ENCODE measurements at places on chromosomes 1 and 21.

- no peak for DNase-seq
These were observed 32.7 kb downstream of the RIPK4 start for GRCh38 chr21:41733951-41734689.

DNA sequence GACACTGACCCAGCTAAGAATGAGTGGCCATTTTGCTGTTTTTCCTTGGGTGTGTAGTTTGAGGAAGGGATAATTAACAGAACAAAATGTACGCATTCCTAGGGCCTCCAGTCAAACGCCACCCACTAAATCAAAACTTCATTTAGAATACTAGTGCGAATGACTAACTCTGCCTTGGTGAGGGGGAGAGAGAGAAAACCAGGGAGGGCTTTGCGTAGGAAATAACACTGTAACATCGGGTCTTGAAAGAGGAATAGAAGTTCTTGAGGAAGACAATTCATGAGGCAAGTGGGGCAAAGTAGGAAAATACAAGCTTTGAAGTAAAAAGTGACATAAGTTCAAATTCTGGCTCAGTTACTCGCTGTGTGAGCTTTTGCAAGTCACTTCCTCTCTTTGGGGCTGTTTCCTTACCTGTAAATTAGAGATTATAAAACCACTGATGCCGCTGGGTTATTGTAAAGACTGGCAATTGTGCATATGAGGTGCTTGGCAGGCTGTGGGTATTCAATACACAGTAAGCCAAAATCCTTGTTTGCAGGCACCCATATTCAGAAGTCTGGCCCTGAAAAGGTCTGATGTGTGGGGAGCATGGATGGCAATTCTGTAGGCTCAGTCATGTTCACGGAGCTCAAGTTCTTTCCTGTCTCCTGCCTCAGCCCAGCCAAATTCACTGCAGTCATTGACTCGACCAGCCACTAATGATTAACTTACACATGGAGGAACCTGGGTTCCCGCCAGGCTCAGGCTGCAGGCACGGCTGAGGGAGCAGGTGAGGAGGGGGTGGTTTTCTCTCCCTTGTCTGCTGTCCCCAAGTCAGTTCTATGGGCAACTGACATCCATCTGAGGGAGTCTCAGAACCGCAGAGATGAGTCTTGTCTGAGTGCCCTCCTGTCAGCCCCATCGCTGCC is 140.3 kb upstream of the CSF3R start:
- no peak for DNase-seq

DNA sequence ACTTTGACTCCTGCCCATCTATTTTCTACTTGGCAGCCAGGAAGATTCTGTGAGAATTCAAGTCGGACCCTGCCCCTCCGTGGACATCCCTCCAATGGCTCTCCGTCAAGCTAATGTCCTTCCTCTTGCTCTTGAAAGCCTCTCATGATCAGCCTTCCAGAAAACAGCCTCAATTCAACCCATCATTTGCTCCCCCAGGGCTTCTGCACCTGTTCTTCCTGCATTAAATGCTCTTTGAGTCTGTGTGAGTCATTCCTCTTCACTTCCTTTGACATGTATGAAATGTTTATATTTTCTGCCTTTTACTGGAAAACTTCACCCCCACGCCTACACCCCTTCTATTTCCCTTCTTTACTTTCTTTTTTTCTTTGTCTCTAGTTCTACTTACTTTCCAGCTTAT is 734.1 kb upstream of the ZP4 start:
- no peak for DNase-seq

GRCh38 chr1:208165659-208166058 is 78.5 kb downstream of the PLXNA2 start:
- DNase-seq, result no peak

DNA sequence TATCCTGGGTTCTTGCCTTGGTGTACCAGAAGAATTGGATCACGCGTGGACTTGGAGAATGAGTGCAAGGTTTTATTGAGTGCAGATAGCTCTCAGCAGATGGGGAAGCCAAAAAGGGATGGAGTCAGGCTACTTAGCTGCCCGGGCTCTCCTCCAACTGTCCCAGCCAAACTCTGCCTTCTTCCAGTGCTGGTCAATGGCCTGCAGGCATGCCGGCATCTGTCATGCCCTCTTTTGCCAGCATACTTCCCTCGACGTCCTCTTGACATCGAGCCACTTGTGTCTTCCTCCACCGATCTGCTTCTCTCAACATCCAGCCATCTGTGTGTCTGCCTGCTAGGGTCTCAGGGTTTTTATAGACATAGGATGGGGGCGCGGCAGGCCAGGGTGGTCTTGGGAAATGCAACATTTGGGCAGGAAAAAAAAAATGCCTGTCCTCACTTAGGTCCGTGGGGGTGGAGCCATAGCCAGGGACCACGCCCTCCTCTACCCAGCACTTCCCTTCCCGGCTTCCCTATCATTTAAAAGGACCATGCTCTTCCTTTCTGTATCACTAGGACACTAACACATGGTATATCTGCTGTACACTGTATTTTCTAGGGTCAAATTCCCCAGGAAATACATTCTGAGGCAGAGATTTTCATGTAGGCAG is 47.0 kb upstream of the BCAR3 start:
- DNase-seq, result no peak

DNA sequence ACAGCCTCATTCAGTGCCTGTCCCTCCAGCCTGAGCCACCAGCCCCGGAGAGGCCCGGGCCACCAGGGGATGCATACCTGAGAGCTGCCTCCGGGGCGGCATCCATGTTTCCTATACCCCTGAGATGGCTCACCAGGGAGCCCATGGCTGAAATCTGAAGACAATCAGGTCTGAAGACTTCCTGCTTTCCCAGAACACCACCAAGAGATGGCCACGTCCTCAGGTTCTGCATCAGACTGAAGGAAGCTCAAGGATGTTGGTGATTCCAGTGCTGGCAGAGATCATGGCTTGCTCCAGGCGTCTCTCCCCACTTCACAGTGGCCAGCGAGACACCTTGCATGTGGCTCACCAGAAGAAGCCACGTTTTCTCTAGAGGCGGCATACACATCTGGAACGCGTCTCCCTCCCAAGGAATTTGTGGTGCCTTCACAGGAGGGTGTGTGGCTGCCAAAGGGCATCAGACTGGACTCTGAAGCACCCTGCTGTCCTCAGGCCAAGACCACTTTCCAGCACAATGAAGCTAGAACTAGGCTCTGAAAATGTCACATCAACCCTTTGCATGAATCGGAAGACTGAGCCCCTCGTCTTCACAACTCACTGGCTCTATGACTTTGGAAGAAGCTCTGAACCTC is 170.7 kb upstream of the IRF2BP2 start:
- no peak for DNase-seq

GRCh38 chr1:152048416-152049009 is 11.7 kb upstream of the S100A11 start:
- DNase-seq, result no peak

- no peak for DNase-seq
These were observed 31.6 kb downstream of the RGS5 start for GRCh38 chr1:163170975-163171676.

DNA sequence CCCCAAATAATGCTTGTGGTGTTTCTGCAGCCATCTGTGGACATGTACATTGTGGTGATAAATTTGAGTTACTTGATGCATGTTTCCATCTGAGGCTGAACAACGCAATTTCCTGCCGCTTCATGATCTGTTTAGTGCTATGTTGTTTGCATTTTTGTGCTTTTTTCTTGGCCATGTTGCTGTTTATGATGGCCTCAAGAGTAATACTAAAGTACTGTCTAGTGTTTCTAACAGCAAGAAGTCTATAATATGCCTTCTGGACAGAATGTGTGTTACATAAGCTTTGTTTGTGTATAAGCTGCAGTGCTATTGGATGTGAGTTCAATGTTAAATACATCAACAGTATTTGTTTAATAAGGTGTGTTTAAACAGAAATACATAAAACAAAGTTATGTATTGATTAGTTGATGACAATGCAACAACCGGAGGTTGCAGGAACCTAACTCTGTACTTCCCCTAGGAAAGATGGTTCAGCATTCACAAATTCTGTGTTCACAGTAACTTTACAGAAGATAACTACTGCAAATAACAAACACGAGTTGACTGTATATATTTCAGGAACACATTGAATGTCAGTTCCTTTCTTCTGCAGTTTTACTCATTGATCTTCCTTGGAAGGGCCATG is 114.8 kb upstream of the USP24 start:
- DNase-seq, result no peak

- DNase-seq, result no peak
These were observed 5.3 kb upstream of the LCE3D start for GRCh38 chr1:152585586-152585985.

- DNase-seq, result no peak
These were observed 148.9 kb upstream of the RUNX1 start for GRCh38 chr21:35197992-35198431.

GRCh38 chr1:238961790-238962189 is 424.6 kb upstream of the CHRM3 start:
- DNase-seq, result peak; percentile 14

DNA sequence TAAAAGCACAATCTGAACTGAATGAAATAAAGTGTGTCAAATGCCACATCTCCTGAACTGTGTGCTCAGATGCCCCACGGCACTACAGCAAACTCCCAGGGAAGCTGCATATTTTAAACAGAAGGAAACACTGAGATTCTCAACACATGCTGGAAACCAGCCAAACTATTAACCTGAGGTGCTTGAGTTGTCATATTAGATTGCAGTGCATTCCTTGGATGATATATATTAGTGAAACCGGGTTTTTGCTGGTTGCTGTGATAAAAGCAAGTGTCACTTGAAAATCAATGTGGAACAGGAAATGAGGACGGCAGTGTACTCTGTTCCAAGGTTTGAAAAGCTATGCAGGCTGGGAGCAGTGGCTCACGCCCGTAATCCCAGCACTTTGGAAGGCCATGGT is 8.7 kb downstream of the SYNJ1 start:
- DNase-seq, result no peak

GRCh38 chr1:188652678-188653077 is 1823.9 kb downstream of the PLA2G4A start:
- DNase-seq, result no peak

- no peak for DNase-seq
These were observed 634.0 kb upstream of the CHRM3 start for GRCh38 chr1:238752327-238752726.

DNA sequence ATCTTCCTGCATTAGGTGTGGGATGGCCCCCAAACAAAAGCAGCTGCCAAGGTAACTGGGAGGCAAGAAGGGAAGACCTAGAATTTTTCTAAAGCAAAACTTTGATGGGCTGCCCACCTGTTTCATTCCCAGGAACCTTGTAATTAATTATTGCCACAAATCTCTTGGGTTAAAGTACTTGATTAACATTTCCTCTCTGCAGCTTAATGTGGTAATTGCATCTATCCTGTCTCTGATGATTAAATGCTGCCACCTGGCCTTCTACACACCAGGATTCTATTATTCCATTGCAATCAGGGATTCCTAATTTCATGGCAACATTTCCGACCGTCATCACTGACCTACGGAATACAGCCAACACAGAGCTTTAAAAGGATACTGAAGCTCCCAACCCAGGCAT is 68.3 kb upstream of the RC3H1 start:
- DNase-seq, result no peak

DNA sequence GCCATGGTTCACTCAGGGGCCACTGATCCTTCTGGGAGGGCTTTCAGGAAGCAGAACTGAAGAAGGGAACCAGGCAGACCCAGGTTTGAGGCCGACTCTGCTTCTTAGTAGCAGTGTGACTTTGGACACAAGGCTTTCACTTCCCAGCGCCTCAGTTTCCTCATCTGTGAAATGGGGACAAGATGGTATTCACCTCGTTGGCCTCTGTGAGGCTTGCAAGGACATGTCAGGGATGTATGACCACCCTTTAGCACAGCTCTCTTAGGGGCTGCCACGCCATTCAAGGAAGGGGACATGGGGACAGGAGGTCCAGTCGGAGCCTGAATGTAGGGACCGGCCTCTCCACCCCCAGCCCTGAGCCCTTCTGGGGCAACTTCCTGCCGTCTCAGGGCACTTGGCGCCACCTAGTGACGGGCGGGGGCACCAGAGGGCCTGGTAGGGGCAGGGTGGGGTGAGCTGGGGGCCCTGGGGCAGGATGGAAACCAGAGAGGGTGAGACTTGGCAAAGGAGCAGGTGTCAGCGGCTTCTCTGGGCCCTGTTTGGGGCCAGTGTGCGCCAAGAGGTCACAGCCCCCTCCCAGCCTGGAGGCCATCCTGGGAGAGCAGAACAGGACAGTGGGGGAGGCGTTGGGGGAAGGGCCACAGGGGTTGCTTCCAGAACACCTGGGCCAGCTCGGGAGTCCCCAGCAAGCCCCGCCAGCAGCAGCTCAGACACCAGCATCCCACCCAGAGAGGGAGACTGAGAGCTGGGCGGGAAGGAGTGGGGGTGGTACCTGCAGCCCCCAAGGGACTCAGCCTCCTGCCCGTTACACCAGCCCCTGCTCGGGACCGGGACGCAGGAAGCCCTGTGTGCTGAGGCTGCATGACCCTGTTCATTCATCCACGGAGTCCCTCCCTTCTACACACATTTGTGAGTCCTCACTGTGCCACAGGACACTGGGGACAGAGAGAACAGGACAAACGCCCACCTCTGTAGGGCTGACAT is 102.5 kb upstream of the TARDBP start:
- no peak for DNase-seq

DNA sequence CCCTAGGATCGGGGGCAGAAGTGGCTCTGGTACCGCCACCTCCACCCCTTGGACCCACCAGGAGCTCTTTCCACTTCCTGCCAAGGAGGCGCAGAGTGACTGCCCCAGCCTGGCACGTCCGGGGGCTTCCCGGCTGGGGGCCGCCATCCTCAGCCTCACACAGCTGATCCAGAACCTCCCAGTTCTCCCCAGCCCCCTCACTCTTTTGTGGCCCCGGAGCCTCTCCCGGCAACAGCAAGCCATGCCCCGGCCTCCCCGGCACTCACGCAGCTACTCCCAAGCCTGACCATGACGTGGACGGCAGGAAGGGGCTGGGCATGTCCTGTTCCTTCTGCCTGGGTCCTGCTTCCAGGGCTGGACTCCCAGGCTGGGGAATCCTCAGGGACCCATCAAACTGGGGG is 17.1 kb downstream of the TP73 start:
- no peak for DNase-seq

GRCh38 chr1:246187834-246188372 is 319.2 kb downstream of the SMYD3 start:
- no peak for DNase-seq

DNA sequence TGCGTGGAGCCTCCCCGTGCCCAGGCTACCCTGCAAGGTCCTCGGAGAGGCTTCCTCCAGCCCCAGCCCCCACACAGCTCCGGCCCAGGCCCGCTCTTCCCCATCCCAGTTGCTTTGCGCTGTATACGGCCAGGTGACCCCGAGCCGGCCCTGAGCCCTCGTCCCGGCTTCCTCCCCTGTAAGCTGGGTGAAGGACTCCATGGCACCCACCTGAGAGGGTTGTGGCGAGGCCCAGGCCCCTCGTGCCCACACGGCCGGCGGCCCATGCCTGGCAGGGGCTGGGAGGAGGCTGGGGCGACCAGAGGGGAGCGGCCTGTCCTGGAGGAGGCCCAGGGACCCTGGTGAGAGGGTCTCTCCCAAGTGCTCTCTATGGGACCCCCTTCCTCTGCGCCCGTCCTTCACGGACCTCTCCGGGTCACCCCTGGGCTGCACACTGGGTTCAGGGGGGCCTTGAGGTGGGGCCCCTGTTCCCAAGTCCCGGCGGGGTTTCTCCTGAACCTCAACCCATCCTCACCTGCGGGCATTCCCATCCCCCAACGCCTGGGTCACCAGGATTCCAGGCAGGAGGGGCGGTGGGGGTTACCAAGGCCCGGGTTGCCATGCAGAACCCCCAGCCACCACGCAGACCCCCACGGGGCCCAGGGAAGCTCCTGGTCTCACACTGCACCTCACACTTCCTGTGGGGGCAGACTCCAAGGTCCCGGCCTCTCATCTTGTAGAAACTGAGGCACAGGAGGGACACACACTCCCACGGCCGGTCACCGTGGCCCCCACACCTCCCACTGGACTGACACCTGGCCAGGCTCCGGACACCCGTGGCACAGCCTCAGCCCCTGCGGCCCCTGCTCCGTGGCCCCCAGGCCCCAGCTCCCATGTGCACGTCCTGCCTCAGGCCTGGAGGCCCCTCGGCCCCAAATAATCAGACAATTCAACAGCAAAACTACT is 25.2 kb downstream of the COL6A1 start:
- no peak for DNase-seq

All from LNCaP clone FGC (cell line).